CD14-positive monocyte (primary cell): ENCODE measurements at places on chromosomes 11 and 22.

DNA sequence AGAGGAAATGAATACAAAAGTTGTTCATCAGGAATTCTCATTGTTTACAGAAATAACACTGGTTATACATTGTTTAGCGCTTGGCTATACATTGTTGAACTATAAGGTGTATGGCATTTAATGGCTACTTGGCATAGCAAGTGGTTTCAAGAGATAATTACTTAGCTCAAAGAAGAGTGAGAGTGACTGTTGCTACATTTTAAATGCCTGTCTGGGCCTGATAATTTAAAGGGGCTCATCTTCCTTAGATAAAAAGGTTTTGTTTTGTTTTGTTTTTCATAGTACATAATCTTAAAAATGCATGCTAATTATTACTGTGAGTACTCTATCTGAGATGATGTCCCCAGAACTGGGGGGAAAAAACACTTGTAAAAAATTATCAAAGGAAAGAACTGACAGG, 1.5 kb upstream of the SMPD1 start:
- no peak for DNase-seq

- no peak for DNase-seq
Measured at GRCh38 chr22:19832476-19833108, 22.1 kb downstream of the GNB1L start.

DNA sequence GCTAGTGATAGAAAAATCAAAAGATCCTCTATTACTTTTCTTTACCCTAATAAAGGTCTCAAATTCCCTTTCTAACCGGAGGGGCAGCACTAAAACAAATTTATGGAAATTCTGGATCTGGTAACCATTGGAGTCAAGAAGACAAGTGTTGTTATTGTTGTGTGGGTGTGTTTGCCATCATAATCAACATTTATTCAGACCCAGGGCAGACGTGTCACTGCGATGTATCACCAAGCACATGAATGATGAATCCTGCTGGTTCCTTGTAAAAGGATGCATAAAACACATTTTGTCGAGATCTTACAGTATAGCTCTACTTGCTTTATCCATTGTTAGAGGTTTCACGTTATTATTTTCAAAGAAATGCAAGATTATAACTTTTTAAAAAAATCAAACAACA, 12.1 kb upstream of the FJX1 start:
- no peak for DNase-seq

- peak; percentile 74 for DNase-seq
Measured at GRCh38 chr11:12167061-12168000, 56.9 kb downstream of the MICAL2 start.

- no peak for DNase-seq
Measured at GRCh38 chr11:32184723-32185376, 94.0 kb downstream of the RCN1 start.

DNA sequence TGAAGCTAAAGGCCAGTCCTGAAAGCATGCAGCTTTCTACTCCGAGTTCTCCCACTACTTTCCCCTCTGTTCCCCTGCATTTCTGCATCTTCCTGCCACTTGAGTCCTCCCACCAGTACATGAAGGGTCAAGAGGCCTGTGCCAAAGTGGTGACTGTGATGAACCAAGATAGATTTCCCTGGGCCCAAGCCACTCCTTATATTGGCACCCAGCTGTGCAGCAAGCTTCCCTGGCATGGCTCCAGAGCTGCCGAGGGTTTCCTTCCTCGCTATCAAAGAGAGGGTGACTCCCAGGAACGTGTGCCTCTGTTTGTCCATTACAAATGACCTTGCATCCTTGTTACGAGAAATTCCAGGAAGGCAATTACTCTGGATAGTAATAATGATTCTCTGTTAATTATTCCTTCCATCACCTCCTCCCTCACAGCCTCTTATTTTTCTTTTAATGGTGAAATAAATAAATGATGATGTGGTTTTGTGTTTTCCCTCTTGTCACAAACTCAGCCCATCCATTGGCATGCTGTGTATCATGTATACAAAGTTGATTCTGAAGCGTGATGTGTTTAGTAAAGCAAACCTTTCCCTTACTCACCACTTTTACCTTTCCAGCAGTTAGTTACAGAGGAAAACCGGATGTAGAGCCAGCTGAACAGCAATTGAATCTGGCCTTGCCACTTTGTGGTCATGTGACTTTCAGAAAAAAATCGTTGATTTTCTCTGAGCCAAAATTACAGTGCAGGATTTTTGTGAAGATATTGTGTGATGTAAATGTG, 8.3 kb downstream of the SRSF8 start:
- DNase-seq, result no peak

DNA sequence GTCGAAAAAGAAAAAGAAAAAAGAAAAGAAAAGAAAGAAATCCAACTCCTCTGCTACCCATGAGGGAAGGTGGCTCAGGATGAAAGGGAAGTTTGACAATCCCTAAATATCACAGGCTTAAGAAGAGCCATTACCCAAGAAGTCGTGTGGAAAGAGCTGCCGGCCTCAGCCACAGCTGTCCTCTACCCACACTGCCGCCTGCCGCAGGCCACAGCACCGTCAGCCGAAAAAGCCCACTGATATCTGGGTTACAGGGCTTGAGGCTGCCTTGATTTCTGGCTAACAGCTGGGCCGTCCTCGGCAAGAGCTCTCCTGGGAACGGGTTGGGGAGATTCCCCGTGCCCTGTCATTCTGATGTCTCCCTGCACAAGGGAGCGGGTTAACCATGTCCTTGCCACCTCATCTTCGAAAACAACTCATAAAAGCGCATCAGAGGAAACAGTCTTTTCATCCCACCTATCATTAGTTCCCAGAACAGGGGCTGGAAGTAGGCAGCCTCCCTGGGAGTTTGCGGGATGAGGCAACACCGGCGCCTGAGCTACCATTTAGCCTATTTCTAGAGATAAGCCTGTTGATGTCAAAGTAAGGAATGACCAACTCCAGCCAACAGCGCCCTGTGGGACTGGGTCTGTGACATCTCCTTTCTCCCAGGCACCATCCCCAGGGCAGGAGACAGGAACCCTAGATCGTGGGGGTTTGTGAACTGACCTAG, 21.8 kb upstream of the SNX32 start:
- DNase-seq, result no peak

DNA sequence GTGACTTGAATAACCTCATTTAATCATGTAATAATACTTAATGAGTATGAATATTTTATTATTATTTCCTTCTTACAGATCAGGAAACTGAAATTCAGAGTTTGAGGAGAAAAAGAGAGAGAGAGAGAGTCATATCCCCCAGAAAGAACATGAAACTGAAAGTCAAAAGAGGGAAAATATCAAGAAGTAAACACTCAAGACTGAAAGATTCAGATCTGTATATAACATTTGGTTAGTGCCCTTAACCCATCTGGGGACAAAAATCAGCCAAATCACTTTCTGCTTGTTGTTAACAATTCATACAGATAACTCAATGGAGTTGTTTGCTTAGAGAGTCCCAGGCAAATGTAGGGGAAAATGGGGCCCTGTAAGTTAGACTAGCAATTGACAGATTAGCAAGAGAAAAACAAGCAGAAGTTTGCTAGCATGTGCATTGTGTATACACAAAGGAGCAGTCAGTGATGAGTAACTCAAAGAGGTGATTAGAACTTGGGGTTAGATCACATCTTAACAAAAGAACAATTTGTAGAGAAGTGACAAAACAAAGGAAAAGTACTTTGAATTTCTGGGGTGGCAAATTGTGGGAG, 25.9 kb upstream of the MMP13 start:
- DNase-seq, result no peak

- no peak for DNase-seq
Measured at GRCh38 chr11:86129740-86130540, 61.1 kb upstream of the PICALM start.

DNA sequence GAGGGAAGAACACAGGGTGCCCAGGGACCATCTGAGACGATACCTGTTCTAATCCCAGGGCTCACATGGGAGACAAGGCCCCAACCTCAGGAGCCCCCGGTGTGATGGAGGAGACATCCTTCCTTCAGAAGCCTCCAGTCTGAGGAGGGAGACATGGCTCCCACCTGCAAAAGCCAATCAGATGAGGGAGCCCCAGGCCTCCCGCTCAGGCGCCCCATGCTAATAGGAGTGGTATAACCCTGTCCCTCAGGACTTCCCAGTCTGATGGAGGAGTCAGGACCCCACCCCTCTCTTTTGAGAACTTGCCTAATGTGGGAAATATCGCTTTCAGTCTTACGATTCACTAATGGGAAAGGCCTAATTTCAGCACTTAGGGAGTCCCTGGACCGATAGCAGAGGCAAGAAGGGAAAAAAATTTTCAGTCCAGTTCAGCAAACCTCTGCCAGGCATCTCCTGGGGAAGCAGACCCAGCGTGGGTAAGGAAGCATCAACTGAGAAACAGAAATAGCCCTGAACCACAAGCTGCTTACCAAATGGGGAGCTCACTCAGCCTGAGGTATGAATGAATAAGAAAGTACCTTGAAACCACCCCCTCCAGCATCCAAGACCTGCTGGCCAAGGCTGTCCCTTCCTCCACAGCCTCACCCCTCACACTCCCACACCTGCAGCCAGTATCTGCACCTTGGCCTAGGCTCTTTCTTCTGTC, 5.9 kb downstream of the ARRB1 start:
- peak; percentile 86 for DNase-seq

DNA sequence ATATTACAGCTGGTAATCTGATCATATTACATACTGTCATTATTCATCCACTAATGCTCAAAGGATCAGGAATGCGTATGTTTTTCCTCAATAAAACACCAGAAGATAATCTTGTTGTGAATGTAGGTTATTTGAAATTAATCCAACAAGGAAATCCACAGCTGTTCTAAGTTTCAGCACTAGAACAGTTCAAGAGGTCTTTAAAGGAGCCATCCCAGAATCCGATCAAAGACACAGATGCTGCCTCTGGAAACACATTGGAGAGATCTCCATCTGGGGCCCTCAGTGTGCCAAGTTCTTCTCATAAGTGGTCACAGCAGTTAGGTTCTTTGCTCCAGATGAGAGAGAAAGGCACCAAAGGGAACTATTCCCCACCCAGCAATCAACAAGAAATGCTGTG, 1955.1 kb upstream of the RAG2 start:
- DNase-seq, result no peak

DNA sequence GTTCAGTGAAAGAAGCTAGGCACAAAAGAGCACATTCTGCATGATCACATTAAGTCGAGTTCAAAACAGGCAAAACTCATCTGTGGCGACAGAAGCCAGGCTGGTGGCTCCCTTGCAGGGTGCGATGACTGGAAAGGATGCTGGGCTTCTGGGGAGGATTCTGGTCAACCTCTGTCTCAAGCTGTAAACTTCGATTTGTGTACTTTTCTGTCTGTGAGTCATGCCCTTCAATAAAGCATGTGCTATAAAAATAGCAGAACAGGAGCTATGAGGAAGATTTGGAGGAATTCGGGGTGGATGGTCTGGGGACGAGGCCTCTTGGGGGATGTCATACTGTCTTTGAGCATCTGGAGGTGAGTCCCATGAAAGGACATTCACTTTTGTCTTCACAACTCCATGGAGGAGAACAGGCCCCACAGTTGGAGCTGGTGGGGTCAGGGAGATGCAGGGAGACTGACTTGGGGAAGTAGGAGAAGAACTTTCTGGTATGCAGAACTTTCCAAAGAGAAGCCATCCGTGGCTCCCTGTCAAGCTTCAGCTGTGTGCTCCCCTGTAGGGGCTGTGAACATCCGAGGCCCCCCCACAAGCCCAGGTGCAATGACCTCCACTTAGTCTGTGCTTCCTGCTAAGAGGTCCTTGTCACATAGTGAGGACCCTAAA, 77.8 kb upstream of the LINC01488 start:
- no peak for DNase-seq

- no peak for DNase-seq
Measured at GRCh38 chr11:33936725-33937604, 45.1 kb upstream of the LMO2 start.

- peak; percentile 19 for DNase-seq
Measured at GRCh38 chr22:22431271-22432220, 77.0 kb downstream of the ZNF280B start.

- DNase-seq, result no peak
Measured at GRCh38 chr11:26028393-26028911, 303.5 kb upstream of the ANO3 start.

GRCh38 chr11:59776210-59777066, 21.3 kb downstream of the STX3 start:
- DNase-seq, result no peak

DNA sequence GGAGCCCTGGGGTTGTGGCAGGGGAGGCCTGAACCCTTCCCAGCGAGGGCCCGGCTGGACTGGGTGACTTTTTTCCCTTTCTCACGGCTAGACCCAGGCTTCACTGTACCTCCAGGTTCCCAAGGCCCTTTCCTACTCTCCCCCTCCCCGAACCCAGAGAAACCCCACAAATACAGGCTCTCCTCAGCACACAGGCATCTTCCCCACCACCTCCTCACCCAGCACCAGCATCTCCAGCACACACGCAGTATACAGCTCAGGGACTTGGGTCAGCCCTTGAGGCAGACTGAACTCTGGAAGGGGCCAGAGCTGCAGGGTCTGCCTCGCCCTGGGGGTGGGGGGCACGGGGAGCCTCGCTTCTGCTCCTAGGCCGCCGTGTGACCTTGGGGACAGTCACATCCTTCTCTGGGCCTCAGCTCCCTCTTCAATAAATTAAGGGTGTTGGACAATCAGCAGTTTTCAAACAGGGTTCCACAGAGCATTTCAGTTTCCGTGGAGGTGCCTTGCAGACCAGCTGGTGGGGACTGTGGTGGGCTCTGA, 4.5 kb downstream of the TMPRSS13 start:
- no peak for DNase-seq

- DNase-seq, result peak; percentile 78
Measured at GRCh38 chr22:24429411-24430365, 2.3 kb downstream of the ADORA2A start.

DNA sequence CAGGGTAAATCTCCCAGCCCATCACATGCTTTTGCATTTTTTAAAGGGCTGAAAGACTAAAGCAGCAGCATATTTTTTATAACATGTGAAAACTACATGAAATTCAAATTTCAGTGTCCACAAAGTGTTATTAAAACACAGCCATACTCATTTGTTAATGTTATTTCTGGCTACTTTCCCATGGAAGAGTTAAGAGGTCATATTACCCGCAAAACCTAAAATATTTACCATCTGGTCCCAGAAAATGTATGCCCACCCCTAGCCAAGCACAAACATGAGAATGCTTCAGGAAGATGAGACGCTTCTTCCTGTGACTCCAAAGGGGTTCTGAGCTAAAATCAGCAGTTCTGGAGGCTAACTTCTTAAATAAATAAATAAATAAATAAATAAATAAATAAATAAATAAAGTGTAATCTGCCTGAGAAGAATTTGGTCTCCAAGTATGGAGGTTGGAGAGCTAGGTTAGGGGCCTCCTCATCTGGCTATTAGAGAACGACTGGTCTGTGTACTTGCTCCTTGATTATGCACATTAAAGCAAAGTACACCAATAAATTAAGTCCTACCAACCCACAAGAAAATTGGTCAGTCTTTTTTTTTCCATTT, 9.7 kb downstream of the IMMP1L start:
- DNase-seq, result no peak

DNA sequence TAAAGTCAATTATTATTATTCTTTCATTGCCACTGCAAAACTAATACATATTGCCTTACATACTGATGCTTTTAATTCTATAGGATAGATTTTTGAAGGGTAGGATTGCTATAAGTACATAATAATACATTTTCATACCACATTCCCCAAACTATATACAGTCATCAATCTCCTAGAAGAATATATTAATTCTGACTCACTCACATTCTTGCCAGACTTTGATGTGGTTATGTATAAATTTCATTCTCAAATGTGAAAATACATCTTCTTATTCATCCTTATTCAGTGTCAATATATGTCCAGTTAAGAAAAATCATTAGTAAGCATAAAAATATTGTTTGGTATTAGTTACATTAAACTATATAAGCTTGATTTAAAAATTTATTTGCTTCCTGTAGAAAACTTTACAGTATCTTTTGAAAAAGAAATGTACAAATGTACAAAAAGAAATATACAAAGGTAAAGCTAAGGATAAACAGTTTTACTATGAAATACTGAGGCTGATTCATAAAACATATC, 458.8 kb upstream of the CNTN5 start:
- DNase-seq, result no peak
